ENCODE measurements at places on chromosomes 1 and 21.
A peak's percentile ranks its signal among the peaks of the same experiment; 100 is the strongest.

DNA sequence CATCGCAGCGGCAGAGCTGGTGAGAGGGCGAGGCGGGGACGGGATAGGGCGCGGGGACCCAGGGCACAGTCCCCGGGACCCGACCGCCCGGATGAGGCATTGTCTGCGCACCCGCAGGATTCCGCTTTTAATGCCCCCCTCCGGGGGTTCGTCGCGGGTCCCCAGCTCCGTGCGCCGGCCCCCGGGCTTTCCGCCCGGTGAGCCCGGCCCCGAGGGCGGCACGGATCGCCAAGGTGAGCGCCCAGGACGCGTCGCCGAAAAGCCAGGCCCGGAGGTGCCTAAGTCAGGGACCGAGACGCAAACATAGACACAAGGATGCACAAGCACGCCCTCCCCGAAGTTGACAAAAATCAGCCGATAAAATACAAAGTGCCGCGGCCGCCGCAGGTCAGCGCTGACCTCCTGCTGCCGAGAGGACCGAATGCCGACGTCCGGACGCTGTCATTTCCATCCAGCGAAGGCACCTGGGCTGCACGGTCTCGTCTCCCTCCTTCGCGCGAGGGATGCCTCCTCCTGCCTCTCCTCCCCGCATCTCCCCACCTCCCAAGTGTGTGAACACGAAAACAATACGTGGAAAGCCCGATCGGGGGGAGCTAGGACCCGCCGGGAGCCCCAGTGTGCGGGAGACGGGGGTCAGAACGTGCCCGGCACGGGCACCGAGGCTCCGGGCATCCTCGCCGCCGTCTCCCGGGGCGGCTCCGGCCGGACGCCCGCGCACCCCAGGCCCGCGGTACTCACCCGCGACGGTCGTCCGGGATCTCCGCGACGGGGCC, 101.1 kb upstream of the SOD1 start:
- peak; percentile 56 for DNase-seq

DNA sequence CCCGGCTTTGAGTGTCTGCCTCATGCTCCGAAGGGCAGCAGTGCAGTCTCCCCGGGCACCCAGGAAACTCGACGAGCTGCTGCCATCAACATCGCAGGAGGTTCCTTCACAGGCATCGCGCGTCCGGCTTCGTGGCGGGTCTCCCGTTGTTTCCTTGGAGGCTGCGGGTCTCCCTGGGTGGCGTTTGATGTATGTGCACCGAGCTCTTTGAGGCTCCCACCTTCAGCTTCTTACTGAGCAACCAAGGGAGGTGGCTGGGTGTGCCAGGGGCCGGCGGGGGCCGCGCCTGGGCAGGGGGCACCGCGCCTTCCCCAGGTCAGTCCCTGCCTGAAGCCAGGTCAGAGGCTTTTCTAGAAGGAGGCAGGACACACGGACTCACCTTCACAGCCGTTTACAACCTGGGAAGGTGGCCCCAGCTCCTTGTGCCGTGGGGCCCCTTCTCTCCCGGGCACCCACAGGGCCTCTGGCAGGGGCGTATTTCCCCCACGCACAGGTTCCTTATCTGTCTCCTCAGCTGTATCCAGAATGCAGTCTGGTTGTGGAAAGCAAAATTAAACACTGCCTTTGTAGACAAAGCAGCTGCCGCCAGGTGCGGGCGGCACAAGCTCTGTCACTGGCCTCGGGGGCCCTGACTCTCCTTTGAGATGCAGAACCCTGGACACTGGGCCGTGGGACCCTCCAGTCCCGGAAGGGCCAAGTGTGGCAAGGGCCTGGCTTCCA, 21.7 kb upstream of the PEX10 start:
- no peak for DNase-seq

GRCh38 chr1:175701590-175701989, 41.8 kb downstream of the TNR start:
- DNase-seq = no peak

GRCh38 chr1:228772516-228773212, 37.4 kb downstream of the RHOU start:
- no peak for DNase-seq

All from DMS79 (cell line).